ENCODE measurements at places on chromosomes 3 and 15. TPM values are rescaled to one million over a fixed set of nuclear protein-coding genes. Genes with fewer than 3 reads are reported as not detected.

PATL2 gene
- polyA plus RNA-seq = 0.13 TPM

UCN2 gene
- polyA plus RNA-seq = 0.50 TPM

DNA sequence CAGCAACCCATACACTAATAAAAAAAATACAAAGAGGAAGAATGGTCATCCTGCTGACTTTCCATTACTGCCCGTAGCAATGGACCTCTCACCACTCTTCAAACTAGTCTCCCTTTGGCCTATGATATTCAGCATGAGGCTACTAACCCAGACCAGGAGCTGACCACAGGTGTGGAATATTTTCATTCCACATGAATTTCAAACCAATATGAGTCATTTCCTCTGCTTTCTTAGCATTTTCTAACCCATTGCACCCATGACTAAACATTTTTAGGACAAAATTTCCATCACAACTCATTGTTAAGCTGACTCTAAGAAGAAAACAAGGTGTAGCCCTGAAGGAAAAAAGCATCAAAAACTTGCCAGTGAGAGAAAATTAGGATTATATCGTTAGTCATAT lies 34.0 kb upstream of the ZPLD1 start:
- no peak for DNase-seq

DNA sequence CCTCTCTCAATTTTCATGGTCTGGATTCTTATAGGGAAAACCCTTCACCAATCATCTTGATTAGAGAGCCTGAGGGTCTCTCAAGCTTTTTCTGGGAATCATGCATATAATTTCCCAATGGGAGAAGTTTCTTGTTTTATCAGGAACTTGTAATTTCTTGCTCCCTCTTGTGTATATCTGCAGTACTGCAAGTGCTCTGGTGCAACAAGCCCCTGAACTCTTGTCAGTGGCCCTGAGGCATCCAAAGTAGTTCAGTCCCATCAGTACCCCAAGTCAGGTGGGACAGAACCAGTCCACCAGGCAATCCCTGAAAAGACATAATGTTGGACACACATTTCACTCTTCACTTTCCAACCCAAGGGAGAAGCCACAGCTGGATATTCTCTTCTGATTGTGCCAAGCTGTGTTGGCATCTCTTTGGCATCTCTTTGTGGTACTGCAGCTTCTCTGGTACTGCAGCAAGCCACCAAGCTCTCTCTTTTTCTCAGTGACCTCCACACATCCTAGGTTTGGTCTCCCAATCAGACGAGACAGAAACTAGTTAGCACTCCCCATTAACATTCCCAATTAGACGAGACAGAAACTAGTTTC lies 214.5 kb downstream of the ZIC4 start:
- peak; percentile 7 for DNase-seq

- no peak for DNase-seq
Observed at GRCh38 chr15:52715411-52715810, 36.2 kb upstream of the ATOSA start.

DNA sequence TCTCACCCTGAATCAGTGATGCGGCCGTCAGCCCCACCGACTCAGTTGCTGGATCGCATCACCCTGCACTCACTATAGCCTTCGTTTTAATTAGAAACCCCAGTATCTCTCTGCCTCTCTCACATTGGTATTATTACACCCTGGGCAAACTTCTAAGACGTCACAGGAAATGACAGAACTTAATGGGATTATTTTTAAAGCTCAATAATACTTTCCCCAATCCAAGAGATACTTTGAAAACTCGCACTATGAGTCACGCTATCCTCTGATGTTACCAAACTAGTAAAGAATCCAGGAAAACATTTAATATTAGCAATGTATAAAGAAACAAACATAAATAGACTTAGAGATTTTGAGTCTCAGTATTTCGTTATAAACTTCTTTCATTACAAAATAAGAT lies 36.6 kb downstream of the RUBCN start:
- no peak for DNase-seq

- DNase-seq = no peak
Observed at GRCh38 chr3:186290796-186291195, 71.2 kb downstream of the DGKG start.

DNA sequence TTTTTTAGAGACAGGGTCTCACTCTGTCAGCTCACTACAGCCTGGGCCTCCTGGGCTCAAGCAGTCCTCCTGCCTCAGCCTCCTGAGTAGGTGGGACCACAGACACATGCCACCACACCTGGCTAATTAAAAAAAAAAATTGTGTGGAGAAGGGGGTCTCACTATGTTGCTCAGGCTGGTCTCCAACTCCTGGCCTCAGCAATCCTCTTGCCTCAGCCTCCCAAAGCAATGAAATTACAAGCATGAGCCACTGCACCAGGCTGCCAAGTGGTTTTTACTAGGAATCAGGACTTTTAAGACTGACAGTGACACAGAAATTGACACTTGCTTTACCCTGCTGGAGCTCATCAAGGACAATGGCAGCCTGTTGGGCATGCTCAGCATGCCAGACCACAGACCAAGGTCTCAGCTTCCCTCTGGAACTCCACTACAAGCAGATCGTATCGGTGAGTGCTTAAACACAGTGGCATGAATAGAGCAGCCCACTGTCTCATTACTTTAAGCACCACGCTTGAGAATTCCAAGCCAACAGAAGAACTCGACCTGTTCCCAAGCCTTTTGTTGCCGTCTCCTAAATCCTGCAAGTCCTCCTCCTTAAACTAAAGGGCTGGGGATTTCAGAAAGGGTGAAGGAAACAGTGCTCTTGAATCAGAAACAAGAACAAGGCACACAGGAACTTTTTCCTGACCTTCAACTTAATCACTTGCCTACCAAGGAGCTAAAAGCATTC lies 41.4 kb downstream of the EOMES start:
- DNase-seq = no peak

DNA sequence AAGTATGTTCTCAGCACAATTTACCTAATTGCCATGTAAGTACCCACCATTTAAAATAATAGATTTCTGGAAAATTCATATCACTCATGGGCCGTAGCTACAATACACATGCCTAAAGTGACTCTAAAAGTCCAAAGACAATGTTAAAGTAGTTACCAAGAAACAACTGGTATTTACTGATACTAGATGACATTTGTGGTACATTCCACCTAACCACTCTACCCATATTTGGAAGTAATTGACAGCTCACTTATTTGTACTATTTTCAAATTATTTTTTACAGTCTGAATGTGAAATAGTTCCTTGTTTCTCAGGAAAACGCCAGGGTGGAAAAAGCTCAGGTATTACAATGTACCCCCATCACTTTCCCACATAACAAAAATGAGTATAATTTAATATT lies 573.0 kb downstream of the MECOM start:
- no peak for DNase-seq

- DNase-seq = no peak
Observed at GRCh38 chr3:184558726-184559125, 2.9 kb upstream of the EPHB3 start.

DNA sequence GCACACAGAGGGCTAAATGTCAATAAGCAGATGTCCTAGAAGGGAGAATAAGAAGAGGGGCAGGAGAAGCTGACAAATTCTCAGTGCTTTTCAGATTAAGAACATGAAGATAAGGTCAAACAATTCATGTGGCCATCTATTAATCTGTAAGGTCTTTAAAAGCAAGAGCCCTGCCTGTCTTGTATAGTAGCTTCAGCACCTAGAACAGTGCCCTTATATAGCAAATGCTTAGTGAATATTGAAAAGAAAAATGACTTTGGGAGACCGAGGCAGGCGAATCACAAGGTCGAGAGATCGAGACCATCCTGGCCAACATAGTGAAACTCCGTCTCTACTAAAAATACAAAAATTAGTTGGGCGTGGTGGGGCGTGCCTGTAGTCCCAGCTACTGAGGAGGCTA lies 18.1 kb downstream of the SNTN start:
- DNase-seq = no peak

- no peak for DNase-seq
Observed at GRCh38 chr3:150146991-150147761, 176.5 kb upstream of the PFN2 start.

GRCh38 chr15:56146756-56147155 lies 96.9 kb downstream of the RFX7 start:
- no peak for DNase-seq

- DNase-seq = no peak
Observed at GRCh38 chr15:39801641-39802309, 19.1 kb upstream of the FSIP1 start.

DNA sequence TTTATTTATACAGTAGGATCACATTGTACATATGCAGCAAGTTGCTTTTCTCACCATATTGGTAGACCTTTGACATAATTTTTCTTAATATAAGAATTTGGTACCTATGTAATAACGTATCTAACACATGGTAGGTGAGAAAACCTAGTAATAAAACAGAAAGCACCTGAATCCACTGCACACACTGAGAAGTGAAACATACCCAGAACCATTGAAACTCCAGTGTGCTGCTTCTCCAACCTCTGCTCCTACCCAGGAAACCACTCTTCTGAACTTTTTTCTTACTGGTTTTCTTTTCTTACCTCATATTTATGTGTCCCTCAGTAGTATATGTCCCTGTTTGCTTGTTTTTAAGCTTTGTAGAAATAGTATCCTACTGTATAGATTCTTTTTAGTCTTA lies 293.0 kb downstream of the UBE2E2 start:
- no peak for DNase-seq
